ENCODE measurements at places on chromosomes 5 and 9.

GRCh38 chr5:115389034-115389798, 92.8 kb upstream of the CCDC112 start:
- DNase-seq: no peak

- DNase-seq: peak; percentile 69
These were observed 57.0 kb downstream of the NREP start for GRCh38 chr5:111699976-111700375.

DNA sequence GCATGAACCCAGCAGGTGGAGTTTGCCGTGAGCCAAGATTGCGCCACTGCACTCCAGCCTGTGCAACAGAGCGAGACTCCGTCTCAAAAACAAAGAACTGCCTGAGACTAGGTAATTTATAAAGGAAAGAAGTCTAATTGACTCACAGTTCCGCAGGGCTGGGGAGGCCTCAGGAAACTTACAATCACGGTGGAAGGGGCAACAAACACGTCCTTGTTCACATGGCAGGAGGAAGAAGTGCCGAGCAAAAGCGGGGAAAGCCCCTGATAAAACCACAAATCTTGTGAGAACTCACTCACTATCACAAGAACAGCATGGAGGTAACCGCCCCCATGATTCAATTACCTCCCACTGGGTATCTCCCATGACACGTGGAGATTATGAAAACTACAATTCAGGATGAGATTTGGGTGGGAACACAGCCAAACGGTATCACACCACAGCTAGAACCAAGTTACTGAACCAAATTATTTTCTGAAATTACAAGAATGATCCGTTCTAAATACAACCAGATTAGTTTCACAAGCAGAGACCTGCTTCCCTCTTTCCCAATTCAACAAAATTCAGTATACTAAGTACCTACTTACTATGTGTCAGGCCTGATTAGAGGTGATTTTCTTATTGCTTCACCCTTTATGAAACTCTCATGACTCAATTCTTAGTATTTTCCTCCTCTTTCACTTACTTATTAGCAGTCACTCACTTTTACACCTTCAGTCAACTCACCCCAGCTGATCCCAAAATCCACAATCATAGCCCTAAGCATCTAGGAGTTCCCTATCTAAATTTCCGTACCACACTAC, 8.4 kb downstream of the UBTD2 start:
- no peak for DNase-seq

DNA sequence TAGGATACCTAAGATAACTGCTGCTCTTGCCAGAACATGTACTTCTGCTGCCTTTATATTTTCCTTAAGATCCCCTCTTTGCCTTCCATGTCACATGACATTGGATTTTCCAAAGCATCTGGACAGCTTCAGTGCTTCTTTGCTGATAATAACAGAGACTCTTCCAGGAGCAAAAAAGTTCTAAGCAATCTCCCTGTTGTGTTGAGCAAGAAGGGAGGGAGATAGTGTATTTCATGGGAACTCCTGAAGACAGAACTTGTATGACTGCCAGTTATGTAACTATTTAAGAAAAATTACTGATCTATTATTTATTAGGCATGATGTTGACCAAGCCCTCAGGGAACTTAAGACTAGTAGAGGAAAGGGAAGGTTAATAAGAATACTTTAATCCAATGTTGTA, 454.7 kb downstream of the SPATA31D1 start:
- DNase-seq: no peak

- DNase-seq: no peak
These were observed 42.2 kb downstream of the NEURL1B start for GRCh38 chr5:172683264-172683644.

DNA sequence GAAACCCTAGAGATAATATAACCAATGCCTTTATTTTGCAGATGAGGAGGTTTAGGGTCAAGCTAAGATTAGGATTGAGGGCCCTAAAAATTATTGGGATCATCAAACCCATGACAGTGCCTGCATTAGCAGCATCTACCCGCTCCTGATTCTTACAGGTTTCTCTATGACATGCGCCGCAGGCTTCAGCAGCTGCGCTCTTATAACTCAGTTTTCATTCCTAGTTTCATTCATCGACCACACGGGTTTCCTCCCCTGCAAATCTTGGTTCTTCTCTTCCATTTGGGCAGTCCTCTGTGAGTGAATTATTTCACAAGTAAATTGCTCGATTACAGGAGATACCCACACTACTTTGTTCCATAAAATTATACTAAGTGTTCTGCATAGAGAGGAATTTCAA, 137.2 kb downstream of the SLC24A2 start:
- DNase-seq: no peak

- DNase-seq: no peak
These were observed 4.2 kb downstream of the USP20 start for GRCh38 chr9:129839324-129840023.

DNA sequence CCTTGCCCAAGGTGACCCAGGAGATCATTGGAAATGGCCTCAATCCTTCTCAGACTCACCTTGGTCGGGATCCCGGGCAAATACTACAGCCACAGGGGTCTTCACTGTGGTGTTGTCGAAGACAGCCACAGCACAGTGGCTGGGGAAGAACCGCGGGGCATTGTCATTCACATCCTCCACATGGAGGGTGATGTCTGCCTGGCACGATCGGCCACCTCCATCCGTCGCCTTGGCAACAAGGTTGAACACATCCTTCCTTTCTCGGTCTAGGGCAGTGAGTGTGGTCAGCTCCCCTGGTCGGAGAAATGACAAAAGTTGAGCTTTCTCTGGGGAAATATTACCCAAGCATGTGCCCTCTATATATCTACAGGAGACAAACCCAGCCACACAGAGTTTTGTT, 56.8 kb downstream of the FAT2 start:
- no peak for DNase-seq
